ENCODE measurements at places on chromosomes 16 and 17.

DNA sequence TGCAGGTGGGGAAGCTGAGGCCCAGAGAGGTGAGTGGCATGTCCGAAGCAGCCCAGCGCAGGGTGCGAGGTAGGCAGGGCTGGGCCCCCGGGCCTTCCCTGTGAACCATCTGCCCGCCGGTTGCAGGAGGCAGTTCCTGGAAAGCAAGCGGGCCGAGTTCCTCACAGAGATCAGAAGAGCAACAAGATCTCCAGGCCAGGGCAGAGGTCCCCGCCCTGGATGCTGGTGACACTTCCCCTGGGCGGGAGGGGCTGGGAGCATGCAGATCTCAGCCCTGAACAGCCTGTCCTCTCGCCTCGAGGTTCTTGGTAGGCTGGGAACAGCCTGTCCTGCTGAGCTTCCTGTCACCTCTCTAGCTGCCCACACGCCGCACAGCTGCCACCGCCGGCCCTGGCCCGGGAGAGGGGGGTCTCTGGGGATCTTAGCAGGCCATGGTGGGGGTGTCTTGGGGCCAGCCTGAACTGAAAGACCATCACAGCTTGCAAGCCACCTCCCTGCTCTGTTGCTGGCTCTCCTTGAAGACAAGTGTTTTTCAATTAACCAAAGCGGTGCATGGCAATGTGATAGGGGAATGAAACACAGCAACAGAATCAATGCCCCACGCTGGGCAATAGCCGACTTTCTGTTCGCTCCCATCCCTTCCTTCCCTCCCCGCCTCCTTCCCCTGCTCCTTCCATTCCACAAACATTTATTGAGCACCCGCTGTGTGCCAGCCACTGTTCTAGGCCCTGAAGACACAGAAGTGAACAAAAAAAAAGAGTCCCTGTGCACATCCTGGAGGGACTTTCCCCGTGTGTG is 31.7 kb downstream of the SOCS1 start:
- no peak for DNase-seq

- DNase-seq: peak; percentile 32
Observed at GRCh38 chr16:19912455-19913339, 28.0 kb upstream of the GPRC5B start.

DNA sequence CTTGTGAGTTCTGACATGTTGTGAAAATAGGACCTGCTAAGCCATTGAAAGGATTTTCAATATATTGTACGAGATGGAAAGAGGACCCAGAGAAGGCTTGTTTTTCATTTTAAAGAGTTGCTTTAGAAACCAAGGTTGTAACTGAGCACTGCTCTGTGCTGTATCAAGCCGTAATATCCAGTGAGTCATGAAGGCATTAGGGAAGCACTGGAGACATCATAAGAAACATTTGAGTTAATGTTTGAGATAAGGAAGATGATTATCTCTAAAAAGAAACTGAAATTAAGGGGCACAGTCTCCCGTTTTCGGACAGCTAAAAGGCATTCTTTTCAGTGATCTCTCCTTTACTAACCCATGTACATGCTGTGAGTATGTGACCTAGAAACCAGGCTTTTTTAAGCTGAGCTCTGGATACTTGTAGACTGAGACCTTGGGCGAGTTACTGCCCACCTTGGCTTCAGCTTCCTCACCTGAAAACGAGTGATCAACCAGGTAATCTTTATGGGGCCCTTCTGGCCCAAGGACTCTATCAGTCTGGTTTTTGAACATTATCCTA is 149.2 kb upstream of the TBX2 start:
- DNase-seq: no peak

GRCh38 chr16:84354306-84354705 is 14.0 kb upstream of the ATP2C2 start:
- no peak for DNase-seq

DNA sequence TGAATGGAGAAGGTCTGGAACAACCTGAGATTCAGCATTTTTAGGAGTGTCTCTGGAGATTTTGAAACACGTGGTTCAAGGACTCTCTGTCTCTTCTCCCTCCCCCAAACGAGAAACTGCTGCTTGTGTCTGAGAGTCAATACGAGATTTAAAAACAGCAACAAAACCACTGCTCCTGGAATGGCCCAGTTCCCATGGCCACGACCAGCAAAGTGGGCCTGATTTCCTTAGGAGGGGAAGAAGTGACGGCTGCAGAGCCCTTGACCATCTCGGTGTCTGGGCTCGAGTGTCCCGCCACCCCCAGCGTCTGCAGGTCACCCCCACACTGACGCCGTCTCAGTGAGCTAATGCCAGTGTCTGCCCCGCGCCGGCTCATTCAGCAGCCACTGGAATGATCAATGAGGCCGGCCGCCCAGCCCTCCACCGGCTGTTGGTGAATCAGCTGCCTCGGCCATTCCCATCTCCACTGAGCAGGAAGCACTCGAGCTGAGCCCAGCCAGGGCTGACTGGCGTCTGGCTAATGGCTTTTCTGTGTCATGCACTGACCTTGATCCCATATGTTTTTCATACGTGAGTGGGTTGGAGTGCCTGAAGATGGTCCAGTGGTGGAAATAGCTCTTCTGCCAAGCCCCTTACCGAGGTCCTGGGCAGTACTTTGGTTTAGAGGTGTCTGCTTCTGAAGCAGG is 151.8 kb downstream of the PITPNC1 start:
- peak; percentile 44 for DNase-seq

DNA sequence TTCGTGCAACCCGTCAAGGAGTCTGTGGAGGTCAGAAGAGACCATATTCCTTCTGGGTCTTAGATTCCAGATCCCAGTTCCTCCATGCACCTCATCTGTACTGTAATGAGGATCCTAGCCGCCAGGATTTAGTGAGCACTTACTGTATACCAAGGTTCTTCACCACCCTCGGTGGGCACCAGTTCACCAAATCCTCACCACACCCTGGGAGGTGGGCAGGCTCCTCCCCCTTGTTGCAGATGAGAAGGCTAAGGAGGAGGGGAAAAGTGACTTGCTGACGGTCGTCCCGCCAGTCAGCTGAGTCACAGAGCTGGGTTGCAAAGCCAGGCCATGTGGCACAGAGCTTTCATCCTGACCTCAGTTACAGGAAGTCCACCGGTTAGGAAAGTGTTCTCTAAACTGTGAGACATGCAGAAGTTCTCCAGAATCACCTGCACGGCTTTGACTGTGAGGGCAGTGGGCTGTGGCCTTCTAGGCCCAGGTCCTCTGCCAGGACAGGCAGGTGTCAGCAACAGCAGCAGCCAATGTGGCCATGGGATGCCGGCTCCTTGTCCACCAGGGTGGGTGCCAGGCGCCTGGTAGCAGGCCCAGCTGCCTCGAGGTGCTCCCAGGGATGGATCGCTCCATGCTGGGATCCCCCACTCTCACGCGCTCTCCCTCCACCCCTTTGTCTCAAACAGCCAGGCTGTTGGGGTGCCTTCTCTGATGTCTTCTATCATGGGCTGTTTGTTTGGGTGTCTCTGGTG is 240.3 kb upstream of the GSE1 start:
- no peak for DNase-seq

GRCh38 chr17:53527473-53527872 is 295.3 kb upstream of the KIF2B start:
- DNase-seq: no peak

DNA sequence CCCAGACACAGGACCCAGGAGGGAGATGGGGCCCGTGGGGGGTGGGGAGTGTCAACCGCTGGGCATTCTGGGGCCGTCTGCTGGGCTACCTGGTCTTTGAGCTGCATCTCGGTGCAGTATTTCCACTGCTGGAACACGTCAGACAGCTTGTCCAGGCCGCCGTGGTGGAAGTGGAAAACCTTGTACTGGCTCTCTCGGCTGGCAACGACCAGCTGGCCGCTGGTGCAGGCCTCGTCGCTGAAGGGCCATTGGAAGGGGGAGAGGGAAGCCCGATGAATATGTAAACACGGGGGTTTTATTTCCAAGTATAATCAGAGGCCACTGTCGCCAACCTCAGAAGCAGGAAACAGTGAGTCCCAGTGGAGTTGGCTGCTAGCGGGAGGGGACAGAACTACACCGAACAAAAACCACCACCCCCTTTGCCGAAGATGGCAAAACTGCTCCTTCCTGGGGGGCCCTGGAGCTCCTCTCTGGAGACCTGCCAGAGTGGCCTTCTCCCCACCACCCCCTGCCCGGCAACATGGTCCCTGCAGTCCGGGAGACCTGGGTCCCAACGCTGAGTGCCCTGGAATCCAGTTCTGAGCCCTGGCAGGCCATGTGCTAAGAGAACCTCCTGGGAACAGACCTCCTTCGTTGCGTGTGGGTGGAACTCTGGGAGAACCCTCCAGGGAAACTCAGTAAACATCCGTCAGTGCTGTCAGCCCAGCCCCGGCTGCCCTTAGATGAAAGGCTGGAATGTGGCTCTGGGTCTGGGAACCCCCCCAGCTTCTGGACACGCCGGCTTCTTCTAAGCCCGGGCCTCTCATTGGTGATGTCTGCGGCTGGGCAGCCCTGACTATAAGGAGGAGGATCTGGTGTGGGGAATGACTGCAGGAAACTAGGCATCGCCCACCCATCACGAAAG is 84.1 kb downstream of the TBC1D16 start:
- peak; percentile 26 for DNase-seq

Measured in fibroblast of skin of left quadriceps (primary cell).